Activated CD8-positive, alpha-beta T cell treated with anti-CD3 and anti-CD28 coated beads, Interleukin-2, amount 10 ng/mL, durations not matched to agents 7 days and 5 days (primary cell): ENCODE measurements at places on chromosomes 5 and 9.
A peak's percentile ranks its signal among the peaks of the same experiment; 100 is the strongest.

DNA sequence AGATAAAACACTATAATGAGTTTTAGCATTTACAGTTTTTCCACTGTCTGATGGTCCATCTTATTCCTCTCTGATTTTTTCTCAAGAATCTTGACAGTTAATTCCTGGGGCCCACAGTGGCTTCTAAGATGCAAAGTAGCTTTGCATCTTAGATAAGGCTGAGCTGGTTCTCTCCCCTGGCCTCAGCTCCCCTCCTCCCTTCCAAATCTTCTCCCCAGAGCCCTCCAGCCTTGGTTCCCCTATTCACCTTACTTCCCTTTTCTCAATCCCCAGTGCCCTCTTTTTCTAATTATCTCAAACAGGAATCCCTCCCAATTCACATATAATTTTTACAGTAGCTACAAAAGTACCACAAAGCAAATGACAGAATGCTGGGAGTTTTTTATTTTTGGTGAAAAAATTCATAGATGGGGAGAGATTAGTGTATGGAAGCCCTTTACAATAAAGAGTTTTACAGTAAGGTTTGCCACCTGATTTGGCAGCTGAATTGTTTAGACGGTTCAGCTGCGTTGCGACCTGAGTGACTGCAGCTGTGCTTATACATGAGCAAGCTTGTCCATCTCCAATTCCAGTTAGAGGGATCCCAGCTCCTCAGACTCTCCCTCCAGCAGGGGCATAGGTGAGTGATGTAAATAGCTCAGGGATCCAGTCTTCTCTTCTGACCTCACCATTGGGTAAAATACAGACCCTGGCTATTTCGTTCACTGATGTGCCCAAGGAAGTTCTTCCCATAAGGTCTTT, 51.4 kb upstream of the CKMT2 start:
- H3K36me3 ChIP-seq, result no peaks in the 10 kb centered on the region
- DNase-seq, result no peak
- H3K27me3 ChIP-seq, result no peaks in the 10 kb centered on the region
- H3K27ac ChIP-seq, result no peak overlapping the region
- peaks cover 17% of the 10 kb centered on the region for H3K4me1 ChIP-seq

- no peak overlapping the region for H3K4me3 ChIP-seq
- H3K27me3 ChIP-seq, result no peaks in the 10 kb centered on the region
- no peak for DNase-seq
- no peaks in the 10 kb centered on the region for H3K4me1 ChIP-seq
These were observed 370.9 kb upstream of the WWC1 start for GRCh38 chr5:167920589-167920988.

DNA sequence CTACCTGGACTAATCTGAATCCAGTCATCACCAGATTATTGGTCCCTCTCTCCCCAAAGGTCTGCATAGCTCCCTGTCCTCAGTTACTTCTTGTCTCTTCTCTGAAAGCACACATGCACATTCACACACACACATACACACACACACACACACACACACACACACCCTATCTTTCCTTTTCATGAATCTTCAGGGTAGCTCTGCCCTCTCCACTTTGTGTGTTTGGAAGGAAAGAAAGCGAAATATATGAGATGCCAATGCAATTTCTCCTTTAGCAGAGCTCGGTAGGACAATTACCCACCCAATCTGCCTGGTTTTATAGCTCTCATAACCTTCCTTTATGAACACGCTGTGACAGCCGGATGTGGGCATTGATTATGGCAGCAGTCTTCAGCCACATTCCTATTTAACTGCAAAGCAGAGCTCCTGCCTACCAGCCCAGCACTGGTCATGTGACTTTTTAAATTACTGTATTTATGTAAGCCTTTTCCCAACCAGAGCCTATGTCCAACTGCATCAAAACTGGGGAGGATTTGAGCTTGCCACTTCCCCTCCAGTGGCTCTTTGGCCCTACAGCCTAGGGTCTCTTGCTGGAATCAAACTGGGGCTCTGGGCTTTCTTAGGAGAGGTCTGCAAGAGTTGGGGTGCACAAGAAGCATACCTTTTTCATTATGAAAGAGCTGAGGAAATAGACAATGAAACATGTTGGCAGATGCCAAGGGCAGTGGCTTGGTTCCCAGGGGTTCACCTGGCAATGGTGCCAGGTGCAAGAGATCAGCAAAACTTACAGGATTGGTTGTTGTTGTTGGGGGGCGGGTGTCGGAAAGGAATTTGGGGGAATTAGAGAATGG, 20.8 kb upstream of the MATR3 start:
- peaks cover 55% of the 10 kb centered on the region for H3K4me1 ChIP-seq
- H3K4me3 ChIP-seq, result peak overlapping the region; percentile 90
- H3K36me3 ChIP-seq, result peaks cover 23% of the 10 kb centered on the region
- peak overlapping the region; percentile 83 for H3K27ac ChIP-seq
- DNase-seq, result peak; percentile 68

DNA sequence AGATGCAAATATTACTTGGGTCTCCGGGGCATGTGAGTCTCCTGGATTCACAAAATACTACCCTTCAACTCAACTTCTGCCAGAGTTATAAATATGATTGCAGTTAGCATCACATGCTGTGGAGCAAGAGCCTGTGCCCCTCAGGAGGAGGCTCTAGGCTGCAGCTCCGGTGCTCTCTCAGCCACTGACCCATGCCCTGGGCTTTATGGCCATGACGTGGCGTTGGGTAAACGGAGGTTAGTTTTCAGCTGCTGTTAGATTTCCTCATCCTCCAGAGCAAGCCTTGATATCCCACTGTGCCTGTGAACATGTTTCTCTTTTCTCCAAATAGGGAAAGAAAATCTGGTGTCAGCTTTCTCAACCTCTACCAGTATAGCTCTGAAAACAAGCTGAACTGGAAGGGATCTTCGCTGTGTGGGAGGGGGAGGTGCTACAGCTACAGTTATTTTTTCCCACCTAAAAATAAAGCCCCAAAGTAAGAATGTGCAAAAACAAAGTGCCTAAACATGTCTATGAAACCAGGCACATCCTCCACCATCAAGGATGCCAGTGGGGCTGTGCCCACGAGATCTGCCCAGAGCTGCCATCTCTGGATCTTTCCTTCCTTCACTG, 124.4 kb upstream of the GPR151 start:
- DNase-seq, result no peak
- H3K36me3 ChIP-seq, result no peaks in the 10 kb centered on the region
- no peak overlapping the region for H3K4me3 ChIP-seq
- H3K27me3 ChIP-seq, result peaks cover 3% of the 10 kb centered on the region
- no peak overlapping the region for H3K27ac ChIP-seq
- no peaks in the 10 kb centered on the region for H3K4me1 ChIP-seq

- H3K4me3 ChIP-seq, result no peak overlapping the region
- no peak overlapping the region for H3K27ac ChIP-seq
- no peak for DNase-seq
- peaks cover 42% of the 10 kb centered on the region for H3K27me3 ChIP-seq
- no peaks in the 10 kb centered on the region for H3K36me3 ChIP-seq
These were observed 39.3 kb downstream of the PTCH1 start for GRCh38 chr9:95477441-95477840.
